ENCODE measurements at places on chromosomes 13 and 19.

- DNase-seq = no peak
These were observed 114.6 kb upstream of the ZNF91 start for GRCh38 chr19:23509686-23510450.

GRCh38 chr19:49814010-49814409 lies 918 bp upstream of the FUZ start:
- DNase-seq = no peak

GRCh38 chr13:65336916-65337315 lies 1893.2 kb downstream of the PCDH9 start:
- no peak for DNase-seq

GRCh38 chr19:50326101-50326664 lies 3.0 kb downstream of the KCNC3 start:
- DNase-seq = no peak

DNA sequence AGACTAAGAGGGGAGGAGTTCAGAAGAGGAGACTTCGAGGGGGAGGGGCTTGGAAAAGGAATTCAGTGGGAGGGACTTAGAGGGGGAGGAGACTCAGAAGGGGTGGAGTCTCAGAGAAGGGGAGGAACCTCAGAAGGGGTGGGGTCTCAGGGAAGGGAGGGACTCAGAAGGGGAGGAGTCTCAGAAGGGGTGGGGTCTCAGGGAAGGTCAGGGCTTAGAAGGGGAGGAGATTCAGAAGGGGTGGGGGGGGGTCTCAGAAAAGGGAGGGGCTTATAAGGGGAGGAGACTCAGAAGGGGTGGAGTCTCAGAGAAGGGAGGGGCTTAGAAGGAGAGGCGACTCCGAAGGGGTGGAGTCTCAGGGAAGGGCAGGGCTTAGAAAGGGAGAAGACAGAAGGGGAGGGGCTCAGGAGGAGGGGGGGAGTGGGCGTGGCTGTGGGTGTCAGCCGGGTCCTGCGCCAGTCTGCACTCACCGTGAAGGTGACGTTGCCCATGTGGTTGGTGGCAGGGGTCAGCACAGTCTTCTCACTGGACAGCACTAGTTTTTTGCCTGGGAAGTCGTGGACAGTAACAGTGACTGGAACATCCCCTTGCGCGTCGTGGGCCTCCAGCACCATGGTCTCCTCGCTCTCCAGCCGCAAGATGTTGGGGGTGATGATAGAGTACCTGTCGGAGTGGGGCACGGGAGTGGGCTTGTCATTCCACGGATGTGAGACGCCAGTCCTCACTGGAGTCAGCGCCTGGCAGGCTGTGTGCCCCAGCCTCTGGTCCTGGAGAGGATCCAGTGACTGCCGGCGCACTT lies 1.5 kb downstream of the C3 start:
- DNase-seq = peak; percentile 16

GRCh38 chr19:11205939-11206570 lies 8.7 kb upstream of the KANK2 start:
- no peak for DNase-seq

- no peak for DNase-seq
These were observed 290.4 kb downstream of the DACH1 start for GRCh38 chr13:71576571-71576970.

GRCh38 chr19:8705742-8706141 lies 7.1 kb upstream of the ACTL9 start:
- DNase-seq = no peak

DNA sequence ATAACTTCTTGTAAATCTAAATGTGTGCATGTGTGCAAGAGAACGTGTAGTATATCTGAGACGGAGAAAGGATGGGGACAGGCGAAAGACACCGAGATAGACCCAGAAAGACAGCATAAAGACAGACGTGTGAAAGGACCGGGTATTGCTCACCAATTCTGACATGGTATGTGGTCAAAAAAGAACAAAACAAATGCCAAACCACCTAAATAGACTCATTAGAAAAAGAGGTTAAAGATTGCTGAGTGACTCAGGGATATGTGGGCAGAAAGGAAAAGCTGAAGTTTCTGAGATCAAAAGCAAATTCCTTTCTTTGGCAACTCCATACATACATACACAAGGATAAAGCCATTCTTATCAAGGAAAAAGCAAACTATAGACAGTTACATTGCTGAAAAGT lies 179.7 kb upstream of the TSC22D1 start:
- no peak for DNase-seq

GRCh38 chr13:50340551-50341287 lies 325.5 kb downstream of the KCNRG start:
- no peak for DNase-seq

GRCh38 chr19:31214086-31214485 lies 135.2 kb downstream of the TSHZ3 start:
- peak; percentile 88 for DNase-seq

DNA sequence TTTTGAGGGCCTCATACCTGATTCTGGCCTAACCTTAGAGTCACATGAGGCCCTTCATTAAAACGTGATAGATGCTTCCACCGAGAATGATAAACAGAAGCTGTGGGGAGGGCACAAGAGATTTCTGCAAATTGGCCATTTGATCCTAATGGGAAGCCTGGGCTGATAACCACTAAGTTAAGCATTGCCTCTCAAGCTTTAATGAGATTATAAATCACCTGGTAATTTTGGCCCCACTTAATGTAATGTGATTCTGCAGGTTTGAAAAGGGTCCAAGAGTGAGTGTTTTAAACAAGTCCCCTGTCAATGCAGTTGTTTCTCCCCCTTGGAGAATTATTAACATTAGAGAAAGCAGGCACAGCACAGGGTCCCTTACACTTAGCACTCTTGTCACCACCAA lies 42.0 kb downstream of the ZNF486 start:
- DNase-seq = no peak

DNA sequence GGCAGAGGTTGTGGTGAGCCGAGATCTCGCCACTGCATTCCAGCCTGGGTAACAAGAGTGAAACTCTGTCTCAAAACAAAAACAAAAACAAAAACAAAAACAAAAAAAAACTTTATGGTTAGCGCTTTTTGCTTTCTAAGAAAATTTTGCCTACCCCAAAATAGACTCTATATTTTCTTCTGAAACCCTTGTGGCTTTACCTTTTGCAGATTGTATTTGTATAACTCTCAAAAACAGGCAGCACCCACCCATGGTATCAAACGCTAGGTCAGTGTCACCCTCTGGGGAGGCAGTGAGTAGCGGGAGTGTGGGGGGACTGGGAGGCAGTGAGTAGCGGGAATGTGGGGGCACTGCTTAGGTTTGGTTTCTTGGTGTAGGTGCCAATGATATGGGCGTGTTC lies 7.5 kb upstream of the SLC39A3 start:
- no peak for DNase-seq
